ENCODE measurements at places on chromosomes 11 and 22.

GRCh38 chr11:114384487-114384886, 15.8 kb downstream of the C11orf71 start:
- DNase-seq, result no peak

DNA sequence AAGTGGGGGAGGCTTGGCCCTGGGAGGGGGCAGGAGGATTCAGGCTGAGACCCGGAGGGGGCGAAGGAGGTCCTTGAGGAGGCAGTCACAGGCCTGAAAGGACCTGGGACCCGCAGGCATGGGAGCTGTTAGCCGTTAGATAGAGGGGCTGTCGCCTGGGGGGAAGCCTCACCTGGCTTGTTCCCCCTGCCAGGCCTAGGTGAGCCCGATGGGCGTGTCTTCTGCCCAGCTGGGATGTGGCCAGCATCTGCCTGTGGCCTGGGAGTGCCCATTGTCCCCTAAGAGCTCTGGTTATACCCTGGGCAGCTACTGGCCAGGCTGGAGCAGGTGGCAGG, 1.8 kb upstream of the DUSP8 start:
- no peak for DNase-seq

GRCh38 chr11:96062134-96062533, 138.2 kb upstream of the MTMR2 start:
- no peak for DNase-seq

- DNase-seq, result no peak
Observed at GRCh38 chr11:102280245-102280833, 36.9 kb upstream of the BIRC3 start.

- peak; percentile 56 for DNase-seq
Observed at GRCh38 chr11:335779-336658, 15.4 kb upstream of the IFITM3 start.

DNA sequence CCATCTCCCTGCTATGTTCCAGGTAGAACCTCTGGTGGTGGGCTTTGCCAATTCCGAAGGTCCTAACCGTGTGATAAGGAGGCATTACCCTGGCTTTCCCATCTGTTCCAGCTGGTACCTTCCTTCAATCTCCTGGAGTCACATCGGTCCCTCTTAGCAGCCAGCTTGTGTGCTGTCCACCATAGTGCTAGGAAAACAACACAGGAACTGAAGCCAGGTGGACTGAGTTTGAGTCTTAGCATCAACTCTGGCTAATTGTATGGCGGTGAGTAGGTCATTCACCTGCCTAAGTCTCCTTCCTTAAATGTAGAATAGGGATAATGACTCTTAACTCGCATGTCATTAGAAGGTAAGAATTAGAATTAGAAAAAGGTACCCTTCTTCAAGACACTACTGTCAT, 159.6 kb upstream of the E2F8 start:
- no peak for DNase-seq

DNA sequence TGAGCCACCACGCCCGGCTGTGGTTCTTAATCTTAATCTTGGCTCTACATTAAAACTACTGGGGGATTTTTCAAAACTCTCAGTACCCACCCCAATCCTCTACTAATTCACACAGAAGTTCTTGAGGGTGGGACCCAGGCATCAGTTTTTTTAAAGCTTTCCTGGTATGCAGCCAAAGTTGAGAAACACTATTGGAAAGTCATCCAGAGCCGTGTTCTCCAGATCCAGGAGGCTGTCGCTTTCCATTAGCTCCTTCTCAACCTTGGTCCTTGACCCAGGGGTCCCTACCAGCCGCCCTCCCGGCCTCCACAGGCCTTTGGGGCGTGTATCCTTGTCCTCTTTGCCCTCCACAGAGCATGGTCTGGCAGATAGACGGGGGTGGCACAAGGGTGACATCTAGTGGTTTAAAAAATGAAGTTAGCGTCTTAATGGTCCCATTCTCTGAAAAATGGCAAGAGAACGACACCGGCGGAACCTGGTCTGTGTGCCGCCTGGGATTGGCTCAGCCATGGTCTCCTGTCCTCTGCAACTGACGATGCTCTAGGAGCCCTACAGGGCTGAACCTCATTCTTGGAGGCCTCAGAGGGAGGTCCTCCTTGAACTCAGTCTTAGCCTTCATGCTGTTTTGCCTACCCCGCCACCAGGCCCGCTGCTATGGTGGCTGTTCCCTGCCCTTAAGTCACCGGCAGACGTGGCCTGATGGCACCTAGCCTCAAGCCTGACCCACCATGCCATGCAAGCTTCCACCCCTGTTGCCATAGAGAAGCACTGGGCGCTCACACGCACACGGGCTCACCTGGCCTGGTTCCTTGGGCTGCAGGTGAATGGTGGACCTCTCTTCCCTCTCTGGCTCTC, 152.0 kb upstream of the SYN3 start:
- no peak for DNase-seq

GRCh38 chr11:18005376-18006129, 7.3 kb downstream of the SERGEF start:
- DNase-seq, result no peak

GRCh38 chr11:115345840-115346239, 158.4 kb downstream of the CADM1 start:
- no peak for DNase-seq

GRCh38 chr11:112172362-112172994, 2.8 kb upstream of the BCO2 start:
- DNase-seq, result no peak

- DNase-seq, result no peak
Observed at GRCh38 chr11:112831041-112831440, 130.2 kb upstream of the NCAM1 start.

GRCh38 chr22:50620593-50621355, 7.2 kb downstream of the ARSA start:
- peak; percentile 74 for DNase-seq

- DNase-seq, result no peak
Observed at GRCh38 chr22:43501878-43502277, 90.1 kb downstream of the MPPED1 start.
